ENCODE measurements at places on chromosomes 7 and 10.

DNA sequence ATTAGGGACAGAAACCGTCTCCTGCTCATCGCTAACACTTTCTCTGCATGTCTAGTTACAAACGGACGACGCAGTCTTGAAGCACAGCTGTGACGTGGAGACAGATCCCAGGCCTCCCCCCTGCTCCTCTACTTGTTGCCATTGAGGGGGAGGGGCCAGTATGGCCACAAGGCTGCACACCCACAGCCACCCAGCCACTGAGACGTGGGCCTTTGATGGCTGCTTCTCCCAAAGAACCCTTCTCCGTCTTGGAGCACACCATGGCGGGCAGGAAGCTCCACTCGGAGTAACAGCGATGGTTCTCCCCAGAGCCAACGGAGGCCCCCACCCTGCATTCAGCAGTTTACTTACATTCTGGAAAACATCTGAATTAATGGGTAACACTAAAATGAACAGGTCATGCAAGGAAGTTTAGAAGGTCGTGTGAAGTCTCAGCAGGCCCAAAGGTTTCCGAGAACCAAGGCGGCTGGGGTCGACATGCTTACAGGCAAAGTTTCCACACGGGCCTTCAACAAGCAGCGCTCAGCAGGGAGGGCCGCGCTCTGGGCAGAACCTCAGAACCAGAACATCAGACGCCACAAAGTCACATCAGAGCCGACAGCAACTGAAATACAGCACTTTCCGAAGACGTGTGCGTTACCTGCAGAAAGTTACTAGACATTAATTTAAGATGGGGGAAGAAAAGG is 169.6 kb downstream of the DIP2C start:
- DNase-seq: no peak

GRCh38 chr7:33813331-33813730 is 92.0 kb upstream of the BMPER start:
- no peak for DNase-seq

- DNase-seq: peak; percentile 13
Measured at GRCh38 chr10:86100581-86101061, 266.0 kb downstream of the GRID1 start.

DNA sequence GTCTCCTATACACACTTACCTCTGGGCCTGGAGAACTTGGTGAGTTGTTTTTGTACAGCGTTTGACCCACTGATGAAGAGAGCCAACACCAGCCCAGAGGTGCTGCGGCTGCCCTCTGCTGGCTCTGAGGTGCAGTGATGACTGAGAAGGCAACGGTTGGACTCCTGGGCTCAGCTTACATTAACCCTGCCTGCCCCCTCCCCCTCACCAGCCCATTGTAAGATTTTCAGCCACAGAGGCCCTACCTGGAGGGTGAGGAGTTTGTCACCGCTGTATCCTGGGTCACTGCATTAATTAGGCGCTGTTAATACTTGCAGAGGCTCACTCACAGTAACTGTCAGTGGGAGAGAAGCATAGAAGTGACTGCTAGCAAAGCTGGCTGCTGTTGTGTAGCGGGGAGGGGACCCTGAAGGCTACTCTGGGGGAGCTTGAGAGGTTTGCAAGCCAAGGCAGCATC is 19.0 kb upstream of the ANKRD2 start:
- DNase-seq: peak; percentile 9

DNA sequence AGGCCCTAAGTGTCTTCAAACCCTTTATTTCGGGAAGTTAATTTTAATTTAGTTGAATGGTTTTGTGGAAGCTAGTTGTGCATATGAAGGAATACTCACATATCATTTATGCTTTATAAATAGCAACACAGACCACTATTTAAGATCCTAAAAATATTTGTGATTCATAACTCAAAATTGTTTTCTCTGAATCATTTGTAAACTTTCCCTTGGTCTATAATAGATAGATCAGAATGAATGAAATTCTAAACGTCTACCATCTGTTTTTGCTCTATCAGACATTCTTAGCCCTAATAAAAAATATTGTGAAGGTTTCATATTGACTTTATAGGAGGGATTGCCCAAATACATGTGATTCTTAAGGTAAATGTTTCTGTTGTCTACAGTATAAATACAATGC is 43.5 kb downstream of the LOXL4 start:
- DNase-seq: no peak

GRCh38 chr7:77466450-77466849 is 50.3 kb upstream of the GSAP start:
- DNase-seq: no peak

DNA sequence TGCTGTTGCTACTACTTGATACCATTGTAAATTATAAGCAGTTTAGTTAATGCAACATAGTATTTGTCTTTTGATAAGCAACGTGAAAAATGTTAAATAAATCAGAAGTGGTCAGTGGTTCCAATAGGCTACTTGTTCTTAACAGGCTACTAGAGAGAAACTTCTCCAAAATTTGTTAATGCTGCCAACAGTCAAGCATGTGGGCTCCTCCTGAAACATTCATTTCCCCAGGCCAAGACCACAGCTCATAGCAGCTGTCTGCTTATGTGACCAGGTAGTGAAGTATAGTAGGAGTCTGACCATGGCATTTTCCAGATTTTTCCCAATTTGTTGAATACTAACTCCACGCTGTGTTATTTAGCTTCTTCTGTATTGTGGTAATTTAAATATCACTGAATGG is 81.0 kb downstream of the CYP51A1 start:
- no peak for DNase-seq

DNA sequence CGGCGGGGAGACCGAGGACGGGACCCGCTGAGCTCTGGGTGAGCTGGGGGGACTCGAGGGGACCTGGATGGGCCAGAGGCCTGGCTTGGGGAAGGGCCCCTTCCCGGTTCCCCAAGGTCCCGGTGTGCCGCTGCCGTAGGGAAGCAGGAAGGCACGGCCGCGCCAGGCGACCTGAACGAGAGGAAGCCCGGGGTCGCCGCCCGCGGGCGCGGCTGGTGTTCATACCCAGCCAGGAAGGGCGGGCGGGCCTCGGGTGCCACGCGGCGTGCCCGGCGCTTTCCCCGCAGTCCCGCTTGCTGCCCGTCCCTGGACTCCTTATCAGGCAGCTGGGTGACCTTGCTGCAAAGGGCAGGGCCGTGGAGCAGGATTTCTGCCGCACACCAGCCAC is 38.0 kb downstream of the ZNF777 start:
- no peak for DNase-seq

- DNase-seq: no peak
Measured at GRCh38 chr10:91589015-91589657, 43.7 kb downstream of the PPP1R3C start.

GRCh38 chr10:125738206-125738605 is 18.7 kb downstream of the EDRF1 start:
- DNase-seq: no peak

- no peak for DNase-seq
Measured at GRCh38 chr10:126110489-126111180, 214.3 kb downstream of the FANK1 start.

GRCh38 chr10:8830048-8830447 is 775.6 kb downstream of the GATA3 start:
- no peak for DNase-seq

DNA sequence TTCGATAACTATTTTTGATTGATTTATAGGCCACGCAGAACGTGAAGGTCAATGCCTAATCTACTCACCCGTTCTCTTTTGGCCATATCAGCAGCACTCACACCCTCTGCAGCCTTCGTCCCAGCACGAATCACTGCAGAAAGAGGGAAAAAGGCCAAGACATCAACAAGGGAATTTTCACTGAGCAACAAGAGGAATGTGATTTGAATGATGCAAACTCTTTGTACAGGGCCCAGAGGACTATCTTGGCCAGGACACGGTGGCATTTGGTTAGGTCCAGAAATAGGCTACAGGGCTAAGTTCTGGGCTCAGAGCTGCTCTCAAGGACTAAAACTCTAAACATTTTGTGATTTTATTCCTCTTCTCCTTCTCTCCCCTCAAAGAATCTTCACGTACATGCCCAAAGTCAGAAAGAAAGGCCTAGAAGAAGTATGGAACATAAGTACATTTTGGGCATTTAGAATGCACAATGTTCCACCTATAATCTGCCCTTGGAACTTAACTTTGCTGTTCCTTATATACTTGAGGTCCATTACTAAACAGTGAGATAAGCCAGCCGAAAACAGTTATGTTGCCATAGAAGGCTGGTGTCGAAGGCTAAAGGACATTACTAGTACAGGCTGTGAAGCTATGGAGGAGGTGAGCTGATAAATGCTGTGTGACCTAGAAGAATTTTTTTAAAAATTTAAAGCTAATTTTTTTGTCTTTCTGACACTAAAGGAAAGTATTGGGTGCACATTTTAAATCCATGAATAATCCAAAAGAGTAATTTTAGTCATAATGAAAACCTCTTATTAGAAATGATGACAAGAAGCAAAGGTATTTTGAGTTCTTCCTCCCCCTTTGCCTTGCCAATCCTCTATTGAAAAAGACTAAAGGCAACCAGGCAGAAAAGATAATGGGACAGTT is 20.0 kb downstream of the RBM28 start:
- DNase-seq: no peak

- no peak for DNase-seq
Measured at GRCh38 chr7:71140264-71140663, 8.3 kb downstream of the GALNT17 start.

GRCh38 chr7:40288827-40289226 is 154.0 kb downstream of the SUGCT start:
- no peak for DNase-seq

- no peak for DNase-seq
Measured at GRCh38 chr10:111579473-111579872, 502.6 kb downstream of the ADRA2A start.

- no peak for DNase-seq
Measured at GRCh38 chr7:28808796-28809533, 149.2 kb downstream of the TRIL start.

- DNase-seq: no peak
Measured at GRCh38 chr10:53111529-53111928, 338.9 kb upstream of the MBL2 start.

DNA sequence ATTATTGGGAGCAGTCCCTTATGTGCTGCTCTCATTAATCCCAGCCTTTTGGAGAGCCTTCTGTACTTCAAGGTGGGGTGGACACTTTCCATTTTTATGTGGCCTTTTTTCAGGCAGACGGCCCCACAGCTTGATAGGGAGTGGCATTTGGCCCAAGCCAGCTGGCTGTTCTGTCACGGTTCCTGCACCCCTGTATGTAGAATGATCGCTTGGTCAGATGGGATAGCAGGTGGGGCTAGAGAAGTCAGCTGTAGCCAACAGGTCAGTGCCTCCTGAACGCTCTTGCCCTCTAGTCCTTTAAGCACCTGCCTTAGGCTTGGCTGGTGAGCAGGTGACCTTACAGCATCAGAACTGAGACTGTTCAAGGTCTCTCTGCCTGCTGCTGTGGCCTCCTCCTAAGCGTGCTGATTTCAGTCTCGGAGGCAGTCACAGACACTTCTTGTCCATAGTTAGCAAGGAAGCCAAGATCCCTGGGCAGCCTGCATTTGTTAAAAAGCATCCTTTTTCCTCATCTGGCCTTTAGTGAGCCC is 95.3 kb downstream of the LRRC4 start:
- no peak for DNase-seq

DNA sequence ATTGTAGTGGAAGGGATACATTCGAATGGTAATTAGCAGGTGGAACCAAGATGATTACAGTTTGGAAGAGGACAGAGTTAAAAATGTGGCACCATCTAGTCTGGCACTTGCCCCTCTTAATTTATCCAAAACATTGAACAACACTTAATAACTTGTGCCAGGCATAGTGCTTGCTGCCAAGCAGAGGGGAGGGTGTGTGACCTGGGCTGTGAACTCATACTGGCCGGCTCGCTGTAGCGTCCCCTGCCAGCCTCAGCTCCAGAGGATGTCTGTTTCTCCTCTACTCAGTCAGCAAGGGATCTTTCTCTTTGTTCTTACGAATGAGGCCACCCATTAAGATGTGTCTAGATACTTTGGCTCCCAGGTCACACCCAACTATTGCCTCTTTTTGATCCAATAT is 179.4 kb upstream of the INHBA start:
- DNase-seq: no peak

DNA sequence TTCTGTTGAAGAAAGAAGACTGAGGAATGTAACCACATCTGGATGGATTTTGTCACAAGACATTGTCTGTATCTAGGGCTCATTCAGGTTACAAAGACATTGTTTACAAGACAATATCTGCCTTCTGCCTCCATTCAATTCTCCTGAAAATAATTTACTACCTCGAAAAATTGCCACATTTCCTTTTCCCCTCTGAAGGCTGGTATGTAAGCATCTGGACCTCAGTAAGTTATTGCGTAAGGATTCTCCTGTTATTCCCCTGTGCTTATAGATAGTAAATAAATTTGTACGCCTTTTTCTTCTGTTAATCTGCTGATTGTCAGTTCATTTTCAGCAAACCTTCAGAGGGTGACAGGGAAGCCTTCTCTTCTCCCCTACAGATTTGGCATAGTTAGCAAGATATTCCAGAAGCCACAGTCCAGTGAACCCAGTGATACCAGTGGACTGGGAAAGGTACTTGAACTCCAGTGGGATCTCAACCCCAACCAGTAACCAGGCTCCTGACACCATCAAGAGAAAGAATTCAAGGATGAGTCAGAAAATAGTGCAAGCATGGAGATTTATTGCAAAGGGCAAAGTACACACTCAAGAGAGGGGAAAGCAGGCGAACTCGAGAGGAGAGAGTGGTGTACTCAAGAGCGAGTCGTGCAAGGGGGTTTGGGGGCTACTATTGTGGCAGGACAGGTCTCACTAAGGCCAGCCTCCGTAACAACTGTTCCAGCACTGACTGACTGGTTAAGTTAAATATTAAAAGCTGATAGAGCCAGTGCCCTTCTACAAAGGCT is 706.9 kb upstream of the GHITM start:
- no peak for DNase-seq

DNA sequence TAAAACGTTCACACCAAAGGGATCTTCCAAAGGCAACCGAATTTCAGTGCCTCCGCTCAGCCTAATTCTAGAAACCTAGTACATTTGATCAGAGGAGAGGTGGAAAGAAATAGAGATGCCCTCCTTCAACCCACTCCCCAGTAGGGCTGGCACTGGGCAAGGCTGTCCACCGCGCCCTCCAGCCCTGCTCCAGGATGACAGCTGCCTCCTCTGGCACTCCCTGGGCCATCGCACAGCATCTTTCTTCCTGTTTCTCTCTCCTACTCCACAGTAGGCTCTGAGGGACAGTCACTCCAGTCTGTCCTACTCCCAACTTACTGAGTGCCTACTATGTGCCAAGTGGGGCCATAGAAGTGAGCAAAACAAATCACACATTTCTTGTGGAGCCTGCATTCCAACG is 226.2 kb downstream of the SKIDA1 start:
- no peak for DNase-seq

DNA sequence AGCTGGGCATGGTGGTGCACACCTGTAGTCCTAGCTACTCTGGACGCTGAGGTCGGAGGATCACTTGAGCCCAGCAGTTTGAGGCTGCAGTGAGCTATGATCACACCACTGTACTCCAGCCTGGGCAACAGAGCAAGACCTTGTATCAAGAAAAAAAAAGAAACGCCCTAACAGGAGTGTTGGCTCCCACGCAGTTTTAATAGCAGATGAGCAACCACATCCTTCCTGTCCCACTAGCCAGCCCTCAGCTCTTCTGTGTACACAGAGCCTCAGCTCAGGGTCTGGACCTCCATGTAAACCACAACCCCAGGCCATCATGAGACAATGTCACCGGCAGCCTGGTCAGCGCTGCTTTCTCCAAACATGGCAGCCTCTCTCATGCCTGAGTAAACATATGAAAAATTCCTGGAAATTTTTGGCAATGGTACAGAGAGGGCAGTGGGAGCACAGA is 108.2 kb downstream of the PIP4K2A start:
- DNase-seq: no peak
